ENCODE measurements at places on chromosomes 3 and 15.

DNA sequence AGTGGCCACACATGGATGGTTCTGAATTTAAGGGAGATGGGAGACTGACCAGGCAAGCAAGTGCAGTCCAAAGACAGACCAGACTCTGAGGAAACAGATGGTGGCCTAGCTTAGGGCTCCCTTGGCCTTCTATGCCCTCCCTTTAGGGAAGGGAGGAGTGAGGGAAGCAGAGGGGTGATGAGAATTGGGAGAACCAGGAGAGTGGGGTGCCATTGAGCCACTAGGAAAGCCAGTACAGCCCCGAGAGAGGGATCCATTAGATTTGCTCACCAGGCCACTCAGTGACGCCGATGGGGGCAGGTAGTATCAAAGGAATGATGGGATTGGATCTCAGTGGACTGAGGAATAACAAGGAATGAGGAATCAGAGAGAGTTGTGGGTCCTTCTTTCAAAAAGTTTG, 30.4 kb upstream of the HERC1 start:
- DNase-seq = no peak

DNA sequence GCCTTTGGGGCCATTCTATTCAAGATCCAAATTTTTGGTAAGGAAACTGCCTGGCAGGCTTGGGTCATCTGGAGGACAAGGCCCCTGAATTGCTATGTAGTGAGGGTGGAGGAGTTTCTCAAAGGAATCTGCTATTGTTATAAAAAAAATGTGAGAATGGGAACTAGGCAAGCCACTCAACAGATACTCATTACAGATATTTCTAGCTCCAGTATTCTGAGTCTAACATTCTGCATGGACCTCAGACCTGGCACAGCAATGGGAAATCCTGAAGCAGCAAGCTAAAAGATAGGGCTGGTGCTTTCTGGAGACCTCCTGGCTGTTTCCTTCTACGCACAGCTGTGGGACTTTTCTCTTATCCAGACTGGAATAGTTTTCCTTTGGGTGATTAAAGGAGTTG, 430.7 kb upstream of the RBMS3 start:
- no peak for DNase-seq

- no peak for DNase-seq
These were observed 45.7 kb downstream of the KPNA1 start for GRCh38 chr3:122468896-122469533.

- DNase-seq = no peak
These were observed 161.3 kb upstream of the SLC2A2 start for GRCh38 chr3:171187706-171188290.

DNA sequence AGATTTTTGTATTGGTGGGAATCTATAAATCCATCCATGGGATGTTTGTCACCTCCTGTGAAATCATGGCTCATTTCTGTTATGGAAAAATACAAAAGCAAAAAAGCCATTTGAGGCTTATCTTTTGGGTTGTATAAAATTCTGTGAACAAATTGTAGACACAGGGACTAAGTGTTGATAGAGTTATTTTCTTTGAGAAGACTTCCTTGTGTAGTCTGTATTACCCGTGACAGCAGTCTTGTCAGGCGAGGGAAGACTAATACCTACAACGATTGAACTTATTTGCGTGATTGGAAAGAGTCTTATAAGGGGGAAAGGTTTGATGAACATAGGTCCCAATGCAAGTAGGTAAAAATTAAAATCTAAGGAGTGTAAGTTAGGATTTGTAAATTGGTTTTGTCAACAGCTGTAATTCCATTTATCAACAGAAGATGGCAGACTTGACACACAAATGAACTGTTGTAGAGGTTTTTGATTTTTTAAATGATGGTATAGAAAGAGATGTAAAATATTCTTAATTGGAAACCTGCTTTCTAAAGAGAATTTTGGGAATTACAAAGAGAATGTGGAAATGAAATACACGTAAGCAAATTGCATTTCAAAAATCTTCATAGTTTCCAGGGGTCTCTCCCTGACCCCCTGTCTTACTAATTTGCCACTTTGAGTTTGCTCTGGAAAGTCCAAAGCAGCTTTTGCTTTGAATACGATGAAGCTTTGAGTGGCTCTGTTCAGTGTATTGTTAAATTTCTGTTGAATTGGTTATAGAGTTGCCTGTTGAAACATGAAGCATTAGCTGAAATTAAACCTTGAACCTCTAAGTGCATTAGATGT, 33.2 kb downstream of the SLC25A26 start:
- no peak for DNase-seq

- DNase-seq = no peak
These were observed 54.5 kb upstream of the LRIG1 start for GRCh38 chr3:66555214-66555844.

DNA sequence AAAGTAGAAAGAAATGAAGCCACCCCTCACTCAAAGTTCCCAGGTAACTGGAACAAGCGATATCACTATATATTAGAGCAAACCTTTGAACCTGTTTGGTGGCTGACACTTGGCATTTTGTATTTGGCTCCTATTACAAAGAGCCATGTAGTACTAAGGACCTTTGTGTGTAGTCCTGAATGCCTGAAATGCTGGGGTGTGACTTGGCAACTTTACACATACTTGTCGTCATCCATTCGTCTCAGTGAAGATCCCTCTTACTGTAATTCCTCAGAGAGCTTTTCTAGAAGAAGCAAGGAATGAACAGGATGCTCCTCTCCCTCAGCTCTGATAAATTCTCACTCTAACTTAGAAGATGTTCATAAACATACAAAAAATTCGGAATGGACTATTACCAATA, 216.1 kb upstream of the CDIN1 start:
- no peak for DNase-seq

GRCh38 chr15:82021992-82022391, 23.8 kb downstream of the MEX3B start:
- no peak for DNase-seq
